ENCODE measurements at places on chromosomes 3 and 15.

DNA sequence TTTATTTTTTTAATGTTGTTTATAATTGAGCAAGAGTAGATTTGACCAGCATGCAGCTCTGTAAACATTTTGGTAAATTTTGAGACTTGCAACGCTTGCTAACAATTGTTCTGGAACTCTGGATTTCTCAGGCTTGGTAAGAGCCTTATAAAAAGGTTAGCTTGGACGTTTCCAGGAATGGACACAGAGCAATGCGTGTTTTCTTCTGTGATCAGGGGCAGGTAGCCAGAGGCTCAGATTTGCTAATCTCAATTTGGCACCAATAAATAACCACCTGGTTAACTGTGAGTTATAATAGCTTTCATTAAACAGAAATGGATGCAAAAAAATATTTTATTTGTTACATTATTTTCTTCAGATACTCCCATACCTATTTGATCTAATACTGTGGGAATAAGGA is 39.8 kb downstream of the CADM2 start:
- no peak for DNase-seq

DNA sequence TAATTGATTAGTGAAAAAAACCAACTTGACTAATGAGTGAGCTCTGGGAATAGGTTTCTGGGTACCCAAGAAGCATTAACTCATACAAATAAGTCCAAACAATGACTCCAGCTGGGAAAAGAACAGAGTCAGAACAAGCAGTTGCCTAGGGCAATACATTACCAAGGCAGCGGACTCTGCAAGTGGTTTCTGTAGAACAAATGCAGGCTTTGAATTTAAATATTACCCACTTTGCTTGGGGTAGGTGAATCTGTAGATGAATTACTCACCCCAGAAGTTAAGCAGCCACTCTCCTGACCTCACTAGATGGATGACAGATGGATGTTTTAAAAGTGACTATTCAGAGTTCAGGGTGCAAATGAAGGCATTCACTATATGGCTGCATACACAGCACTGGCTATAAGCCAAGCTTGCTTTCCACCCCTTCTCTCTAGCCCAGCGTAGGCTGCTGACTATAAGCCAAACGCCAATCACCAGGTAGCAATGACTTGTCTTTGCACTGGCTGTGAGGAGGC is 73.1 kb upstream of the BHLHE40 start:
- DNase-seq: no peak

- no peak for DNase-seq
Observed at GRCh38 chr3:171690281-171690680, 120.0 kb downstream of the PLD1 start.

- DNase-seq: peak; percentile 48
Observed at GRCh38 chr15:91593067-91593466, 260.4 kb upstream of the SLCO3A1 start.

GRCh38 chr3:105755121-105755886 is 113.5 kb downstream of the CBLB start:
- no peak for DNase-seq

DNA sequence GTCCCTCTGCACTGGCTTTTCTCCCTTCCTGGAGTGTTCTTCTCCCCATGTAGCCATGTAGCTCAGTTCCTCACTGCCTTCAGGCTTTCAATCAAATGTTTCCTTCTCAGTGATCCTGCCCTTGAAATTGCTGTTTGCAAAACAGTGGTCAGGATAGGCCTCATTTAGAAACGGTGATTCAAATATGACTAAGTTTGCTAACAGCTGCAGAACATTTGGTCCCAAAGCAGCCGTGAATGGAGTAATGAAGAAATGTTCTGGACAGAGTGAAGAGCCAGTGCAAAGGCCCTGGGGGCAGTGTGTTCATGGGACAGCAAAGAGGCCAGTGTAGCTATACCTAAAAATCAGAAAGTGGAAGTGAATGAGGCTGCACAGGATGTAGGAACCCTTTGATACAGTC is 223.4 kb downstream of the FEZF2 start:
- no peak for DNase-seq

DNA sequence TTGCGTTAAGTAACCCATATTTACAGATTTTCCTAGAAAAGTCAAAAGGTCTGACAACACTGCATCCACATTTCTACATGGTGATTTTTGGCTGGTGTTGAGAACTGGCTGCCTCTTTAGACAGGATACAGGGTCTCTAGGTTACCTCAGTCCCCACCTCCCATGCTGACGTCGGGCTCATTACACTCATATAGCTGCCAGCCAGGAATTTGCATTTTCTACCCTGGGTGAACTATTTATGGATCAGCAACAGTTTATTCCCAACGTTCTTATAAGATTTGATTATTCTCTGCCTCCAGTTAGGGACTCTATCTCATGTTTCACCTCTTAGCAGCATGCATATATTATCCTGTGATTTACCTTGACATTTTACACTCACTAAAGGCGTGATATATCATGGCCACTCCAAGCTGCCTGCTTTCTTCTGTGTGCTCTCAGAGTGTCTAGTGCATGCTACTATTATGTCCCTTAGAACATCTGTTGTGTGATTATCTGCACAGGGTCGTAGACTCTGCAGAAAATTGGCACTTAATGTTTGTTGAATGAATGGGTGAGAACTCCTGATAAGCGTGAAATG is 49.0 kb downstream of the CLDN11 start:
- no peak for DNase-seq

GRCh38 chr15:83378921-83379578 is 68.1 kb upstream of the SH3GL3 start:
- DNase-seq: no peak

- no peak for DNase-seq
Observed at GRCh38 chr3:68953816-68954444, 21.6 kb upstream of the TAFA4 start.

DNA sequence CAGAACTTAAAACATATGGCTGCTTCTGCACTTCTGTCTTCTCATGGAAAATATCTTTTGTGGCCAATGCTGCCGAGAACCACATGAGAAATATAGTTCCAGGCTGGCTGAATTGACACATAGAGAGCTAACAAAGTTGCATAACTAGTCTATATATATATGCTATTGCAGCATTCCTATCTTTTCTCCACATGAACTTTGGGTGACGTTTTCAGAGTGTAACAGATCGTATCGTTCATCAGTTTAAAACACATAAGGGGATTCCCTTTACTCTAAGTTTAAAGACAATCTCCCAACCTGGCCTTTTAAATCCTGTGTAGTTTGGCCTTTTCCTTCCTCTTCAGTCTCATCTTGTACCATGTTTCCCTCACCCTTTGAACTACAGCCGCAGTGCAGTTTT is 394.2 kb upstream of the CBLB start:
- DNase-seq: no peak

GRCh38 chr15:39631357-39631756 is 50.5 kb downstream of the THBS1 start:
- no peak for DNase-seq

DNA sequence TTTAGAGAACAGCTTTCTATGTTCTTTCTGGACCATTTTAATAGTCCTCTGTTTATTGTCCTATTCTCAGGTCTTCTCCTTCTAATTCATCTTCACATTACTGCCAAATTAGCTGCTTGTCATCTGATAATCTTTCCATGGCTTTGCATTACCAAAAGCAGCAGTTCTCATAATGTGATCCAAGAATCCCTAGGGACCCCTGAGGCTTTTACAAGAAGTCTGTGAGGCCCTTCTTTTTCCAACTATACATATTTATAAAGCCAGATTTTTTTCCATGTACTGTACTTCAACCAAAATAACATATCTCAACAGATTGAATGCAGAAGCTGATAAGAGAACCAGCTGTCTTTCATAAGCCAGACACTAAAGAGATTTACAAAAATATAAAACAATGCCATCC is 162.5 kb upstream of the BFSP2 start:
- no peak for DNase-seq

GRCh38 chr15:36294359-36294758 is 285.1 kb upstream of the CDIN1 start:
- no peak for DNase-seq

DNA sequence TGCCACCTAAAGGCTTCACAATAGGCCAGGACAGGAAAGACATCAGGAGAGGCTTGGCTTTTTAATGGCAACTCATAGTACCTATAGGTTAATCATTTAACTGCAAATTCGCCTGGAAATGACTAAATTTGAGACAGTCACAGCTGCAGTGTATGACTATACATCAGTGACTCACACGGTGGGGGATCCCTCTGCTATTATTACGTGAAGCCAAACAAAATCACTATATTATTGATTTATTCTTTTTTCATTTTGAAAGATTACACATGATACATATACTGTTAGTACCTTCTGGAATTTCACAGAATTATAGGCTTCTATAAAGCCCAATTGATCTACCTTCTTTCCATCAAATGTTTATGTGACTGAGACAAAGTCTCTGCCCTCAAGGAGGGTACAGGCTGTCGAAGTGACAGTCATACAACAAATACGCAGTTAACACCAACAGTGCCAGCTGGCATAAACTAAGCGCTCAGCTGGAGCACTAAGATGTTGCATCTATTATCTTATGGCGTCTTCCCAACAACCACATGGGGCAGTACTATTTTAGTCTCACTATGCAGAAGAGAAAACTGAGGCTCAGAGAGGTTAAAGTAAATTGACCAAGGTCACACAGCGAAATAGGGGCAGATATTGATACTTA is 82.0 kb upstream of the LMOD3 start:
- no peak for DNase-seq

- DNase-seq: no peak
Observed at GRCh38 chr15:67613211-67613610, 70.7 kb downstream of the MAP2K5 start.

- DNase-seq: no peak
Observed at GRCh38 chr15:94674296-94674695, 442.9 kb downstream of the MCTP2 start.

GRCh38 chr15:81265944-81266775 is 57.8 kb downstream of the STARD5 start:
- peak; percentile 78 for DNase-seq

- no peak for DNase-seq
Observed at GRCh38 chr3:188309437-188310269, 155.7 kb downstream of the LPP start.

- DNase-seq: peak; percentile 4
Observed at GRCh38 chr3:73653877-73654276, 29.1 kb upstream of the PDZRN3 start.

GRCh38 chr3:177550667-177551066 is 353.4 kb upstream of the TBL1XR1 start:
- DNase-seq: no peak

DNA sequence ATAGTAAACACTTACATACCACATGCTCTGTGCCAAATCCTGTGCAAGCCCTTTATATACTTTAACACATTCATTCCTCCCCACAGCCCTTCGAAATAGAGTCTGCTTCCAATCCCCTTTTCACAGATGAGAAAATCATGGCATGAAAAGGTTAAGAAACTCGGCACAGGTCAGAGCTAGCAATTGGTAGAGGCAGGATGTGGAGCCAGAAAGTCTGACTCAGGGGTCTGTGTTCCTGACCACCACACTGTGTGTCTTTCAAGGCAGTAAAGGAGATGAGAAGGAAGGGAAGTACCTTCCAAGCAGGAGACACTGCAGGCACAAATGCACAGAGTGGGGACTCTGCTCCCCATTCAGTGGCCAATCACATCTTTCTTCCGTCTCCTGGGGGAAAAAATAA is 61.1 kb downstream of the SCN11A start:
- no peak for DNase-seq

GRCh38 chr3:184174284-184174645 is 390 bp upstream of the AP2M1 start:
- no peak for DNase-seq

GRCh38 chr3:97972976-97973375 is 745 bp upstream of the RIOX2 start:
- DNase-seq: no peak

DNA sequence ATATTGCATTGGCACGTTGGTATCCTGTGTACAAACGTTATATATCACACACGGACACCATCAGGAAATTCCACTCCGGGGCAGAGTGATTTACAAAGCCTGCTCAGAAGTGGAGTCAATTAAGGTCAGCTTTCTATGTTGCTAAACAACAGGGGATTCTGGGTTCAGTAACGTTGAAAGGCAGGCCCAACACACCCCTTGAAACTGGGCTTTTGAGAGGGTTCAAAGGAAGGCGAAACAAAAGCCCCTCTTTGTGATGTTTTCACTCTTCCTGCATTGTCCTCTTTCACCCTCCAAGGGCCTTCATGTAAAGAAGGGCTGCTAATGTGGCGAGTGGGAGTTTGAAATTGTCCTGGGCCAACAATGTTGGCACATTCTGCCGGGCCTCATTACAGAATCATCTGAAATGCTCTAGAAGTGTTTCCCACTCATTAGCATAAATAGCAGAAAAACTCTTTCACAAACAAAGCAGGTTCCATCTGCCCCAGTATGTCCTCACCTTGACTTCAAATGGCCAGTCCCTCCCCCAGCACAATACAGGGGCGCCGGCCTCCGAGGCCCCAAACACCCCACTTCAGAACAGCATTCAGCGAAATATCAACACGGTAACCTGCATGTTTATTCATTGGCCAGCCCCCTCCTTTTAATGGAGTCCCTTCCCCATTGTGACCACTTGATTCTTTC is 76.4 kb downstream of the HES1 start:
- DNase-seq: no peak

DNA sequence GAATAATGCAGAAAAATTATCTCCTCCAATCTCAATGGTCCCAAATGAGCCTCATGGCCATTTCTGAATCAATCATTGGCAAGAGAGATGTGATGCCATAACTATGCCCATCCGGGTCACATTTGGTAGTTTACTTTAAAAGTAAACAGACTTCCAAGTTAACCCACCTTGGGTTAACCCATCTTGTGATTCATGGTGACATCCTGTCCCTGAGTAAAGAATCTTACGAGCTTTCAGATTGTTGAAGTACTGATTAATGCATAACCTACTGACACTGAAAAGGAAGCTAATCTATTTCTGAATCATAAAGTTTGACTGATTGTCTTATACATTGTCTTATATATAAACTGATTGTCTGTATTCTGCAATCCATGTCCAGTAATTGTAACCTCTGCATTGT is 467.2 kb upstream of the AGTR1 start:
- no peak for DNase-seq

DNA sequence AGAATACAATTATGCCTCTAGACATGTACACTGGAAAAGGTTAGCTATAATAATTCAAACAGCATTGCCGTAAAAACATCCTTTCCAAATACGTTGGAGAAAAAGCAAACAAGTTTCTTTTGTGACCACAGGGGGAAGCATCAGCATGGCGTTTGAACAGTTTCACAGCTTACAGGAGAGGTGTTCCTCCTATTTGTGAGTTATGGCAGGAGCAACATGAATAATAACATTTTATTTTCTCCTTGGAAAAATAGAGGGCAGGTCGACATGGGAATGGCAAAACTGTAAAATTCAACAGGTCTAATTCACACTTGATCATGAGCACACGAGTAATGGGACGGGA is 39.7 kb upstream of the GADL1 start:
- DNase-seq: peak; percentile 21

DNA sequence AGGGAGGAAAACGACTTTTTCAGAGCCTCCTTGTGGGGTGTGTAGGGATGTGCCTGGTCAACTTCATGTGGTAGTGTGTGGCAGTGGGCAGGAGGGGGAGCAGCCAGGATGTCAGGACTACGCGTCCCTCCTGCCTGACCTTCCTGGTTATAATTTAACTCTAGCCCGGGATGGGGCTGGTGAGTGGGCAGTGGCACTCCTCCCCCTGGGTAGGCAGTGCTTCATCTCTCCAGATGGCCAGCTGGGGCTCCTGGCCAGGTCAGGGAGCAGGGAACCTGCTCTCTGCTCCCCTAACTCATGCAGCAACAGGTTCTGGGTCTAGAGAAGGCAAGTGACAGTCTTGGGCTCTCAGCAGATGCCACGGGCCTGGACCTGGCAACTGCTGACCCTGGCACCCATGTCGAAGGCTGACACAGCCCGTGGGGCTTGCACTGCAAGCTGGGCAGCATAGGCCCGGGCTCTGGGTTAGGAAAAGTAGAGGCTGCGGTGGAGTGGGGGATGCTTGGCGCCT is 2.6 kb downstream of the ITIH4 start:
- DNase-seq: no peak

Measured in H4 (cell line).